ENCODE measurements at places on chromosomes 11 and 22.

DNA sequence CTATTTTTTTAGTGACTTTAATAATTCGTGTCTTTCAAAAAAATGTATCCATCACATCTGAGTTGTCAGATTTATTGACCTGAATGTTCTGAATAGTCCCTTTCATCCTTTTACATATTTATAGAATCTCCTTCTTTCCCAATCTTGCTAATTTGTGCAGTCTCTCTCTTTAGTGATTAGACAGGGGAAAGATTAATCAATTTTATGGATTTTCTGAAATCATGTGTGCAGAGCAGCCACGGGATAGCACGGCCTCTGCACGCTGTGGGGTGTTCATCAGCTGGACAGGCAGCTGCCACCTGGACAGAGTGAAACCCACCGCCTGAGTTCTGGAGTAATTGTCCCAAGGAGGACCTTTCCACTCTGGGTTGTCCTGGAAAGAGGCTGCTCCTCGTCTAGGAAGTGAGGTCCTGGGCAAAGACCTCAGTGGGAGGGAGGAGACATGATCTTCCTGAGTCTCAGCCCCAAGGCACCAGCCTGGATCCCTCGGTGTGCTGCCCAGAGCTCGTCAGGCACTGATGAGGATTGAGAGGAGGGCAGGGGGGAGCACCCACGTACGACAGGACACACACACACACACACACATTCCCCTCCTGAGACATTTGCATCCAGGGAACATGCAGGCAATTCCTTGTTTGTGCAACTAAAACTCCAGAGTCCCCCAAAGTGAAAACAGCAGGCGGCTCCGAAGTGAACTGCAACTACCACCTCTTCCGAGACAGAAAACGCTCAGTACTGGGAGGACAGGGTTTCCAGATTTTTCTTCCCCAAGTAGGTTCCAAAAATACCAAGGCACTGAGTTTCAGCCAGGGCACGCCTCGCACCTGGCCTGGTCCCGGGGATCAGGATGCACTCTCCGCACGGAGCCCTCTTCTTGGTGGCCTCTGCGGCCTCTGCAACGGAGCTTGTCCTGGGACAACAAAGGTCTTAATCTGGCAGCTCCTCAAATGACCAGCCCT lies 22.5 kb upstream of the KRTAP5-6 start:
- H3K4me1 ChIP-seq = no peaks in the 10 kb centered on the region
- H3K27me3 ChIP-seq = no peaks in the 10 kb centered on the region
- no peaks in the 10 kb centered on the region for H3K36me3 ChIP-seq
- no peak for DNase-seq
- H3K4me3 ChIP-seq = no peak overlapping the region

DNA sequence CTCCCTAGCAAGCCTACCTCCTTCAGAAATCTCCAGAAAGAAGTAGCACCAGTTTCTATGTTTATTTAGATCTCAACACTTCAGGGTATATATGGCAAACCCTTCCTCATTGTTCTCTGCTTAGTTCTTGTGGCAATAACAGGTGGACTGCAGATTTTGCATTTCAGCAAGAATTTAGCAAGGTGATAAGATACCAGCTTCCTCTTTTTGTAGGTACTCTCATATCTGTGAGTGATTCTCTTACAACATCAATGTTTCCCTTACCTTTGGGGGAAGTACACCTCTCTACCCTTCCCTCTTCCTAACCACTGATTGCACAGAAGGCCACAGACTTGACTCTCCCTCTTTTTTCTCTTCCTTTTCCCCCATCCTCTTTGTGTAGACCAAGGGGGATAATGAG lies 230.9 kb upstream of the SESN3 start:
- no peaks in the 10 kb centered on the region for H3K4me1 ChIP-seq
- H3K4me3 ChIP-seq = no peak overlapping the region
- H3K36me3 ChIP-seq = no peaks in the 10 kb centered on the region
- H3K27ac ChIP-seq = no peak overlapping the region
- H3K27me3 ChIP-seq = no peaks in the 10 kb centered on the region

GRCh38 chr11:6433998-6434660 lies 6.7 kb downstream of the HPX start:
- H3K4me3 ChIP-seq = no peak overlapping the region
- no peaks in the 10 kb centered on the region for H3K27me3 ChIP-seq
- H3K27ac ChIP-seq = no peak overlapping the region
- no peak for DNase-seq
- peaks cover 19% of the 10 kb centered on the region for H3K4me1 ChIP-seq

DNA sequence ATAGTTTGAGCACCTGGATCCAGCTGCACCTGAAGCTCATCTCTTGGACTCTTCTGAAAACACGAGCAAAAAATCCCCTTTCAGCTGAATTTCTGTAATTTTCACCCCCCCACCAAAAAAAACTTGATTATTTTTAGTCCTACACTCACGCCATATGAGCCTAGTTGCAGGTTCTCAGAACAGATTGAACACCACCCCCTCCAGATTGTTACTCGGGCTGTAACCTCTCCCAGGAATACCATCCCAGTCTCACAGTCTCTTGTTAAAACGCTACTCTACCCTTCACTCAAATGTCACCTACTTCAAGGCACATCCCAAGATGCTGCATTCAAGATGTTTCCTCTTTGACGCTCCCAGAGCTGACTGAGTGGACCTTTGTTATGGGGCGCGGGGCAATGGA lies 96.3 kb upstream of the PRDM11 start:
- no peaks in the 10 kb centered on the region for H3K36me3 ChIP-seq
- H3K4me3 ChIP-seq = no peak overlapping the region
- no peak for DNase-seq
- H3K27ac ChIP-seq = no peak overlapping the region
- H3K27me3 ChIP-seq = no peaks in the 10 kb centered on the region

- DNase-seq = no peak
- H3K4me1 ChIP-seq = no peaks in the 10 kb centered on the region
- no peak overlapping the region for H3K27ac ChIP-seq
- peaks cover 4% of the 10 kb centered on the region for H3K27me3 ChIP-seq
These were observed 19.1 kb upstream of the LINC01488 start for GRCh38 chr11:69462106-69462951.

DNA sequence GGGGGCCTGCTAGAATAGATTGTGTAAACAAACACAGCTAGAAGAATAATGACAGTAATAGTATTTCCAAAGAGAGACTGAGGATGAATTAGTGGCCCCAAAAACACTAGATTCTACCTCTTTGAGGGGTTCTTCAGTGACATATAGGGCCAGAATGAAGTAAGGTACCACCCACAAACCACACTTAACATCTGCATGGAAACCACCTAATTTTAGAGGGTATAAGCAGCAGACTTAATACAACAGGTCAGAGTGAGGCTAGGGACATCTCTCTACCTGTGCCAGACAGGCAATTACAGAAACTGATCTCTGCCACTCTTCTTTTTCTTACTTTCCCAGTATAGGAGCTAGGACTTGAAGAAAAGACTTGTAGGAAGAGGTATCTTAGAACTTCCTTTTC lies 20.1 kb downstream of the ELP4 start:
- no peaks in the 10 kb centered on the region for H3K4me1 ChIP-seq
- H3K27ac ChIP-seq = no peak overlapping the region
- no peak overlapping the region for H3K4me3 ChIP-seq
- no peaks in the 10 kb centered on the region for H3K27me3 ChIP-seq
- DNase-seq = no peak

- H3K36me3 ChIP-seq = no peaks in the 10 kb centered on the region
- no peak overlapping the region for H3K27ac ChIP-seq
- no peaks in the 10 kb centered on the region for H3K27me3 ChIP-seq
- no peaks in the 10 kb centered on the region for H3K4me1 ChIP-seq
These were observed 375.6 kb upstream of the C11orf87 start for GRCh38 chr11:109046284-109046992.

DNA sequence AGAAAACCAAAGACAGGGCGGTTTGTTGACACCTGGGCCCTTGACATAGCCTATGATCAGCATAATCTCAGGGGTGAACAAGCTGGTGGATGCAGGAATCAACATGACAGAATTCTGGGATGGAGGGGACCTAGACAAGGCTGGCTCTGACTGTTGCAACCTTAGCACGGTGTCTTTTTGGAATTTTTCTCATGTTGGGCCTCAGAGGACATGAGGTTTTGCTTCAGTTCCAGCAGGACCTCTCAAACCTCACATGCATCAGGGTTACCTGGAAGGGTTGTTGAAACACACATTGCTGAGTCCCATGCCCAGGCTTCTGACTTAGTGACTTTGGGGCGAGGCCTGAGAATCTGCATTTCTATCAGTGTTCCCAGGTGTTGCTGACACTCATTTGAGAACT lies 345.6 kb upstream of the B3GAT1 start:
- no peak overlapping the region for H3K27ac ChIP-seq
- no peak overlapping the region for H3K4me3 ChIP-seq
- no peaks in the 10 kb centered on the region for H3K36me3 ChIP-seq
- no peaks in the 10 kb centered on the region for H3K4me1 ChIP-seq
- DNase-seq = no peak

DNA sequence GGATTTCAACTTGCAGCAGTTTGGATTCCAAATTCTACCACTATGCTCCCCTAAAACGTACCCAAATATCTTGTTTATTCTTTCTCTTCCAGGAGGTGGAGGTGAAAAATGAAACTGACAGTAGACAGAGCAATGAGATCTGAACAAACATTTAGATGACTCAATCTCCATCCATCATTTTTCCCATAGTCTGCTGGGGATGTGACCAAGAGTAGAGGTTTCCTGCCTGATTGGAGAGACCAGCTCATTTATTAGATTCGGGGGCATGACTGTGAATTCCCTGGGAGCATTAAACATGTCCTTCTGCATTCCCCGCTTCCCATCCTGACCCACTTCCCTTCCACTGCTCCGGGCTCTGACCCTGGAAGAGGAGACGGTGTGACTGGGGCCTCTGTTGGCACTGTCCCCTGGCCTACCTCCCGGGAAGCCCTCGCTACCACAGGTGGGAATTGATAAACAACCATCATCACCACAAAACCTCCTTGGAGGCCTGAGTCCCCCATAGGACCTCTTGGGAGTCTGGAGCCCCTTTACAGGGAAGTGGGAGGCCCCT lies 20.3 kb downstream of the DKK3 start:
- H3K27ac ChIP-seq = no peak overlapping the region
- no peak for DNase-seq
- no peaks in the 10 kb centered on the region for H3K36me3 ChIP-seq
- no peak overlapping the region for H3K4me3 ChIP-seq

DNA sequence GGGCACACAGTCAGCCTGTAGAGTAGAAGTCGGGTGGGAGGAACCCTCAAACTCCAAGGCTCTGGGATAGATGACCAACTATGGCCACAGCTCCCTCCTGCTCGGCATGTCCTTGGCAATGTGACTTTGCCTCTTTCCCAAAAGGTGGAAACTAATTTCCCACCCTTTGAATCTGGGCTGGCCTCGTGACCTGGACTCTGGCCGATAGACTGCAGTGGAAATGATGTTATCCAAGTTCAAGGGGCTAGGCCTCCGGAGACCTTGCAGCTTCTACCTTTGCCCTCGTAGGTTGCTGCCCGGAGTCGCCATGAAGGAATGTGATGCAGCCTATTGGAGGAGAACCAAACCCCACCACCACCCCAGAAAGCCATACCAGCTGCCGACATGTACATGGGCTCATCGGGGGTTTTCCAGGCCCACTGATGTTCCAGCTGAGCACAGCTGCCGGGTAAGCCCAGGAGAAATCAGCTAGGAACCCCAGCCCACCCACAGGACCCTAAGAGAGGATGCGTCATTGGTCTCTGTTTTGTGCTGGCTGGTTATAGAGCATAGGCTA lies 30.4 kb downstream of the KCNJ4 start:
- no peak for DNase-seq
- no peak overlapping the region for H3K27ac ChIP-seq
- no peak overlapping the region for H3K4me3 ChIP-seq

DNA sequence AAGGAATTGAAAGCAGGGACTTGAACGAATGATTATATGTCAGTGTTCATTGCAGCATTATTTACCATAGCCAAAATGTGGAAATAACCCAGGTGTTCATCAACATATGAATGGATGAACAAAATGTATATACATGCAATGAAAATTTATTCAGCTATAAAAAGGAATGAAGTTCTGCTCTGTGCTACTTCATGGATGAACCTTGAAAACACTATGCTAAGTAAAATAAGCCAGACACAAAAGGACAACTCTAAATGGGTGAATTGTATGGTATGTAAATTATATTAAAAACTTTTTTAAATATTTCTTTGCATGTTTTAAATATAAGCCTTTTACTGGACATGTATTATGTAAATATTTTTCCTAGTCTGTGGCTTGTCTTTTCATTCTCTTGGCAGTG lies 107.0 kb downstream of the ME3 start:
- DNase-seq = no peak
- H3K4me1 ChIP-seq = no peaks in the 10 kb centered on the region
- H3K36me3 ChIP-seq = no peaks in the 10 kb centered on the region
- no peak overlapping the region for H3K27ac ChIP-seq
- no peak overlapping the region for H3K4me3 ChIP-seq
- no peaks in the 10 kb centered on the region for H3K27me3 ChIP-seq

DNA sequence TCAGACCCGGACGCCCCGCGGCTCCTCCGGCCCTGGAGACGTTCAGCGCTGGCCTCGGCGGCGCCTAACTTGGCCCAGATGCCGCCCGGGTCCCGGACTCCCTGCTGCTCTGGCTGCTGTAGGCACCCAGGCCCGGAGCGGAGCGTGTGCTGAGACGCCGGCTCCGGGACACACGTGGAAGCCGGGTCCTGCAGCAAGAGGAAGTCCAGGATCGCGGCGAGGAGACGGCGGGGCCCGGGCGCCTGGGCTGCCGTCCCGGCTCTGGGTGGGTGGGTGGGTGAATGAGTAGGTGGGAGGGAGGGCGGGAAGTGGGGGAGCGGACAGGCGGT lies 223 bp downstream of the WT1 start:
- no peaks in the 10 kb centered on the region for H3K36me3 ChIP-seq
- peaks cover 88% of the 10 kb centered on the region for H3K27me3 ChIP-seq
- H3K4me1 ChIP-seq = peaks cover 59% of the 10 kb centered on the region
- no peak for DNase-seq

- H3K27me3 ChIP-seq = peaks cover 5% of the 10 kb centered on the region
- no peak overlapping the region for H3K4me3 ChIP-seq
- no peak for DNase-seq
- H3K27ac ChIP-seq = no peak overlapping the region
These were observed 73.4 kb downstream of the FEZ1 start for GRCh38 chr11:125422681-125423080.

- peaks cover 3% of the 10 kb centered on the region for H3K36me3 ChIP-seq
- no peak for DNase-seq
- no peaks in the 10 kb centered on the region for H3K27me3 ChIP-seq
- H3K4me1 ChIP-seq = no peaks in the 10 kb centered on the region
- H3K27ac ChIP-seq = no peak overlapping the region
These were observed 61.2 kb downstream of the GRAMD1B start for GRCh38 chr11:123491241-123491640.

- H3K27me3 ChIP-seq = no peaks in the 10 kb centered on the region
- peak overlapping the region; percentile 82 for H3K4me3 ChIP-seq
- no peak for DNase-seq
These were observed 592 bp downstream of the EEF1G start for GRCh38 chr11:62573006-62573591.
